ENCODE measurements at places on chromosomes 5 and 9.

GRCh38 chr9:122377241-122378164, 6.7 kb downstream of the PTGS1 start:
- DNase-seq = no peak

DNA sequence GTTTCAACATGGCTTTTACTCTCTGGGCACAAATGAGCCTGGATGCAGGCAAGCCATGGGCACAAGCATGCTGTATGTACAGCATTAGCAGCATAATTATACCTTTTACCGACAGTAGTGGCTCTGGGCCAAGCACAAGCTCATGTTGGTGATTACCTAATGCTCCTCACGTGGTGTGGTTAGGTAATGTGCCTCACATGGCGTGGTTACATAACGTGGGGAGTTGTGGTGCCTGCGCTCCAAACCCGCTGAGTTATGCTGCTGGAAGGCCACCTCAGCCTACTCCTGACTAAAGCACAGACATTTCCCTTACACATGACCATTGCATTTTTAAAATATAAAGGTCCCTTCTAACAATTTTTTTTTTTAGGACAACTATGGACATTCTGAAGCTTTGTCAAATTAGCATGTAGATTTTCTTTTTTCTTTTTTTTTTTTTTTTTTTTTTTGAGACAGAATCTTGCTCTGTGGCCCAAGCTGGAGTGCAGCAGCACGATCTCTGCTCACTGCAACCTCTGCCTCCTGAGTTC, 794.0 kb downstream of the EFNA5 start:
- no peak for DNase-seq

- no peak for DNase-seq
Observed at GRCh38 chr5:179852993-179853547, 5.5 kb downstream of the MRNIP start.

DNA sequence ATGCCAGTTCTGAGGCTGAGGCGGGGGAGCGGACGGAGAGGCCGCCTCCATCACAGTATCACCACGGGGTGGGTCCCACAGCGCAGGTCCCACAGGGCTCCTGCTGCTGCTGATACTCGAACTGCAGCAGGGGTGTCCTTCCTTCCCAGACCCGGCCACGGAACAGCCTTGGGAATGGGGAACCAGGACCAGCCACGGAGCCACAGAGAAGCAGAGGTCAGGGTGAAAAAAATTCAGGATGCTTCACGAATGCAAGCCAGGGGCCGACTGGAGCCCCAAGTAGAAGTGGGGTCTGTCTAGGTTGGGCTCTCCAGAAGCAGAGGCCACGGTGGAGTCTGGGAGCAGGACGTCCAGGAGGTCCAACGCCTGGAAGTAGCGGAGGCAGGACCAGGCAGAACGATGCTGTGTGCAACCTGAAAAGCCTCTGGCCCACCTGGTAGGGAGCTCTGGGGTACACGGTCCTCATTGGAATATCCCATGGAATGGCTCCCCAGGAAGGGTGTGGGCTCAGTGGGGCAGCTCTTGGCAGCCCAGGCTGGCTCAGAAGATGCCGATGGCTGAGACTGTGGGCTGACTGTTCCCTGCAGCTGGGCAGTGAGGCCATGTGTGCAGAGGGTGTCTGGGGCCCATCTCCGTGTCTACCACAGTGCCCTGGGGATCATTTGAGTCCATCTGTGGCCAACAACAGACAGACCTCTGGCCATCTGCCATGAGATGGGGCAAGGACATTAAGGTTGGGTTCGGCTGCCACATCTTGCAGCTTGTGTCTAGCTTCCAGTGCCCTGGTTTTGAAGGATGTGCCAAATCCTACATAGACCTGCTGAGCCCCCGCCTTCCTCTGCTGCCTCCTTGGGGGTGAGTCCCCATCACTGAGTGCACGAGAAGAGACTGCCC, 66.9 kb upstream of the FCN1 start:
- no peak for DNase-seq
